ENCODE measurements at places on chromosomes 5 and 9.

DNA sequence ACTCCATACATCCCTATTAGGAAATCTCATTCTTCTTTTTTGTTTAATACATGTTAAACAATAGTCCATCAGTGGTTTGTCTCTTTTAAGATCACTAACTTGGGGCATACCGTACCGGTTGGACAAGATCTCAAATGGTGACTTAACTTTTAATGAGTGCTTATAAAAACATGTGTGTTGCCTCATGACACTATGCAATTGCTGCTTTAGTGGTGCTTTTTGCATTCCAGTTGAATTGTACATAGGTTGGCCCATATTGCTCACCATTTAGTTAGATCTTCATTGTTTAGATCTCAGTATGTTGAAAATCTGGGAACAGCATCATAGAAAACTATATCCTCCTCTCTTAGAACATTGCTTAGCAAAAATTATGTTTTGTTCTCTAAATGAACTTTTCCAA, 17.8 kb downstream of the C9orf85 start:
- no peak for DNase-seq

GRCh38 chr5:149518620-149519019, 32.6 kb downstream of the CSNK1A1 start:
- DNase-seq, result no peak

GRCh38 chr5:139676406-139676805, 28.3 kb downstream of the CXXC5 start:
- DNase-seq, result no peak

- DNase-seq, result no peak
These were observed 18.9 kb downstream of the GOLPH3 start for GRCh38 chr5:32155211-32155610.

DNA sequence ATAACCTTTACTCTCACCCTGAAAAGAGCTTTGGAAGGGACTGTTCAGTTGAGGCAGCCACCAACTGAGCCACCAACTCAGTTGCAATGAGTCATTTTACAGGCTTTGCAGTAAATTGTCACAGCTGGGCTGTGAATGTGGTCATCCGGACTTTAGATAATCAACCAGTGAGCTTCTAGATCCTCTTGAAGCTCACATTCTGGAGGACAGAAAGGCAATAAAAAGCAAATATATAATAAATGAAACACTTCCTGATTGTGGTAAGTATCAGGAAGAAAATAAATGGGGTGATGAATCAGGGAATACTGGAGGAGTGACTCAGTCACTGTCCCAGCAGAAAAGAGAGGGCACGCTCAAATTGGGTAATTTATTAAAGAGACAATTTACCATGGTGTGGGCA, 13.2 kb upstream of the C5orf58 start:
- no peak for DNase-seq

- DNase-seq, result no peak
These were observed 2.7 kb downstream of the CXCL14 start for GRCh38 chr5:135576075-135576599.
